ENCODE measurements at places on chromosomes 2 and 18. TPM values are rescaled to one million over a fixed set of nuclear protein-coding genes. Genes with fewer than 3 reads are reported as not detected.

GRCh38 chr2:7878786-7879482 is 802.9 kb upstream of the ID2 start:
- H3K4me3 ChIP-seq = peak overlapping the region; percentile 76
- peak overlapping the region; percentile 94 for H3K27ac ChIP-seq
- peaks cover 9% of the 10 kb centered on the region for H3K4me1 ChIP-seq
- H3K36me3 ChIP-seq = peaks cover 21% of the 10 kb centered on the region
- H3K27me3 ChIP-seq = no peaks in the 10 kb centered on the region

DNA sequence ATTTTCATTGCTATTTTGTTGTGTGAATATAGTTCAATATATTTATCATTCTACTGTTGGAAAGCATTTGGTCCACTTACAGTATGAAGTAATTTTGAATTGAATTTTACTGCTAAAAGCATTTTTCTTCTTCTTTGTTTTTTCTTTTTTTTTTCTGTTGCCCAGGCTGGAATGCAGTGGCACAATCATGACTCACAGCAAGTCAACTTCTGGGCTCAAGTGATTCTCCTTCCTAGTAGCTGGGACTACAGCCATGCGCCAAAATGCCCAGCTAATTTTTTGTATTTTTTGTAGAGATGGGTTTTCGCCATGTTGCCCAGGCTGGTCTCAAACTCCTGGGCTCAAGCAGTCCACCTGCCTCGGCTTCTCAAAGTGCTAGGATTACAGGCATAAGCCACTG is 2.4 kb upstream of the ETAA1 start:
- peaks cover 3% of the 10 kb centered on the region for H3K36me3 ChIP-seq
- no peak overlapping the region for H3K27ac ChIP-seq
- no peak overlapping the region for H3K4me3 ChIP-seq

CENPO gene
- total RNA-seq = 47.3 TPM

- H3K27me3 ChIP-seq = no peaks in the 10 kb centered on the region
- no peak overlapping the region for H3K4me3 ChIP-seq
- no peak overlapping the region for H3K27ac ChIP-seq
- DNase-seq = peak; percentile 52
- H3K4me1 ChIP-seq = no peaks in the 10 kb centered on the region
- no peaks in the 10 kb centered on the region for H3K36me3 ChIP-seq
These were observed 260.4 kb downstream of the LPIN1 start for GRCh38 chr2:12006850-12007249.

DNA sequence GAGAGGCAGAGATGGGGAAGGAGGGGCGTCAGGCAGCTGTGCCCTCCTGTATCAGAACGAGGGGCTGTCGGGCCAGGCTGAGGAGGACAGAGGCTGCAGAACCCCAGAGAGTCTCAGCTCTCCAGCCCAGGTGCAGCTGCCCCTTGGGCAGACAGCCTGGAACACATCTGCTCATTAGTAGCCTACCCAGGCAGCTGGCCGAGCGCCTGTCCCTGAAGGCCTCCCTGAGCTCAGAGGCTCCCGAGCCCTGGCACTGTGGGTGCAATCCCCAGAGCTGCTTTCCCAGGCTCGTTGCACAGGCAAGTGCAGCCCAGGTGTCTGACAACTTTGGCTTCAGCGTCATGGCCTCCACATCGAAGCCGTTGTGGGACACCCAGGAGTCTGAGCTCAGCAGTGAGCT is 13.1 kb upstream of the TMEM185B start:
- peaks cover 3% of the 10 kb centered on the region for H3K4me1 ChIP-seq
- DNase-seq = no peak
- H3K4me3 ChIP-seq = no peak overlapping the region

DNA sequence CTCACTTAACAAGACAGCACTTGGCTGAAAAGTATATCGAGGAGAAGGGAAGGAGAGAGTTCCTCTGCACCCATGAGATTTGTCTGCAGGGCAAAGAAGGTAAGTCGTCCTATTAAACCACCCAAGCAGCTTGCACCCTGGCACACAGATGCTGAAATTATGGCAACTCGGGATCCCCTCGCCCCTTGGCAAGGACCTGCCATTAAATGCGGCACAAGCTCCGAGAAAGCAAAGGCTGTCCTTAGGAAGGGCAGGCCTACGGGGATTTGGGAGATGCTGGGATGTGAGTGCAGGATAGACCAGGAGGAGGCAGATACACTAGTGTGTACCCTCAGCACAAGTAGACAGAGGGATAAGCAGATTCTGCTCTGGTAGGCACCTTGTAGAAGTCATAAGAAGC is 191.5 kb downstream of the ALK start:
- H3K4me1 ChIP-seq = no peaks in the 10 kb centered on the region
- H3K27ac ChIP-seq = no peak overlapping the region
- H3K4me3 ChIP-seq = no peak overlapping the region
- no peaks in the 10 kb centered on the region for H3K27me3 ChIP-seq
- no peaks in the 10 kb centered on the region for H3K36me3 ChIP-seq

GRCh38 chr2:212228743-212229171 is 309.8 kb downstream of the ERBB4 start:
- H3K4me3 ChIP-seq = no peak overlapping the region
- no peaks in the 10 kb centered on the region for H3K27me3 ChIP-seq
- no peaks in the 10 kb centered on the region for H3K4me1 ChIP-seq
- no peak for DNase-seq
- H3K27ac ChIP-seq = no peak overlapping the region
